ENCODE measurements at places on chromosomes 5 and 9.

DNA sequence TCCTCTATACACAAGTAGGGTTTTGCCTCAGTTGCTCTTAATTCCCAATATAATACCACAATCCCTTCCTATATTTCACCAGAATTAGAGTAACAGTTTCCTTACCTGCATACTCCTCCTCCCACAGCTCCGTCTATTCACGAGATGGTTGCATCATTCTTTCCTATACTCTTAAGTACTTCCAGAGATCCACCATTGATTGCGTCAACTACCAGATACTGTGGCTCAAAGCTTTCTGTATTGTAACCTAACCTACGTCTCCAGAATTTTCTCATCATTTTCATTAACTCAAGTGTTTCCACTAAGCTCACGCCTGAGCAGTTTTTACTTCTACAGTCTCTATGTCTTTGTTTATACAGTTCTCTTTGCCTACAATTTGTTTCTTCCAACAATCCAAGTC is 31.2 kb upstream of the MINAR2 start:
- DNase-seq, result no peak

DNA sequence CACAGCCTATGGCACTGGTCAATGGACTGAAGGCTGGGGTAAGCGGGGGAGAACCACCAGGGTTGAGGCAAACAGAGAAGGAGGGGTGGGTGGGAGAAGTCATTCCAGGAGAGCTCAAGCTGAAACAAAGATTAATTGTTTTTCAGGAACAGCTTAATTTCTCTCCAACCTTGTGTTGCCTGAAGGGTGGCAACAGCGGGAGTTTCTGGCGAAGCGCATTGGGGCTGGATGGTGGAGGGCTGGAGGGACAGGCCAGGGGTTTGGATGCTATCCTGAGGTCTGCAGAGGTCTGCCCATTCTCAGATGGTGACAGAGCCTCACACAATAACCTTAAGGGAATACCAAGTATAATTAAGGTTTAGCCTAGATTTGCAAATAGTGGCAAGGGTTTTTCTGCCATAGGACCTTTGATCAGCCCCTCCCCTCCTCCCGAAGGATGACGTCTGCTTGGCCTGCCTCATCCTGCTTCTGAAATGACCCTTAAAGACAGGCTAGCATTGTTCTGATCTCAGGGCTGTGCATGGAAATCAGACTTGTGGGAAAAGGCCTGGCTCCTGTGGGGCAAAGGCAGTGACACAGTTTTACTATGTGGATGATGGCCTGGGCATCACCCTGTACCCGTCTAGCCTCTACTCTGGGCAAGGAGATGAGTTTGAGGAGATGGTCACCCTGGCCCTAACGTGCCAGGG is 32.7 kb downstream of the PSD2 start:
- no peak for DNase-seq

DNA sequence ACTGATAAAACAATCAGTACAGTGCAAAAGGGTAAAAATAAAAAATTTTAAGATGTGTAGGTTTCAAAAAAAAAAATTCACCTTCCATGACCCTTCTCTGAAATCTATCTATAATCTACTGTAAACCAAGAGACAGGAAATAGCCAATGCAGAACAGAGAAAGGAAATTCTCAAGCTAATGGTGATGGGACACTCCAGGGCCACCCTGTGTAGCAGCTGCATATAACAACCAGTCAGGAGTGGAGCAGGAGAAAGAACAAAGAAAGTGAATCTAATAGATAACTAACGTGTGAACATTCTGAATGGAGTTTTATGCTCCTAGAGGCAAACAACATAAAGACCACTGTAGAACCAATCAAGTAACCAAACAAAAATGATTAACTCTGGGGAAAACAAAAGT is 16.6 kb downstream of the SPTLC1 start:
- no peak for DNase-seq

DNA sequence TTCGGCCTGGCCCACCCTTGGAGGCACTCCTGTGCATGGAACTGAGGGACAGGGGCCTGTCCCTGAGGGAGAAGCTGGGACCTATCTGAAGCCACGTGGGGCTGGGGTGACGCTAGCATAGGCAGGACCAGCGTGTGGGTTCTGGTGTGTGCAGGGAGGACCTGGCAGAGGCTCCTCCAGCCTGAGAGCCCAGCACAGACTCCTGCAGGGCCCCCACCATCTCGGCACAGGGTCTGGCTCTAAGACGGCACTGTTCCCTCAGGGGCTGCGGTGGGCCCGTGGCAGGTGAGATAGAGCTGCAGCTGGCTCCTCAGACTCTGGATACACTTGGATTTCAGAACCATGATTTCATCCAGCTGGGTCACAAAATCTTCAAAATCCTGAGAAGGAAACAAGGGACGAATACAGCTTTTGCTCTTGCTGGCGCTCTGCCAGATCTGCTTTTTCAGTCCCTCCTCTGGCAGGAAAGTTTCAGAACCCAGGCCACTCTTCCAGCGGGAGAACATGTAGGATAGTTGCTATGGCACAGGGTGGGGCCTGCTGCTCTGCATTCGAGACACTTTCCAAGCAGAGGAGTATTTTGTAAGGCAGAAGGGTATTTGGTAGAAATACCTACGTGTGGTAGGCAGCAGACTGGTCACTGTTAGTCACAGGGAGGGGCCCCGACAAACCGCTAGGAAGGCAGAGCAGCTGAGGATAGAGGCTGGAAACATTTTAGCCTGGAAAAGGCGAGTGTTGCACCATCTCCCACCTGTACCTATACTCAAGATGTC is 74.7 kb downstream of the KIF24 start:
- DNase-seq, result no peak

- DNase-seq, result no peak
Observed at GRCh38 chr5:15992918-15993317, 186.7 kb downstream of the MARCHF11 start.

GRCh38 chr9:137371946-137372651 is 50.9 kb downstream of the EXD3 start:
- no peak for DNase-seq

- no peak for DNase-seq
Observed at GRCh38 chr5:128163991-128164390, 80.4 kb downstream of the SLC12A2 start.

- DNase-seq, result no peak
Observed at GRCh38 chr5:17443333-17444130, 54.5 kb upstream of the TAF11L2 start.

DNA sequence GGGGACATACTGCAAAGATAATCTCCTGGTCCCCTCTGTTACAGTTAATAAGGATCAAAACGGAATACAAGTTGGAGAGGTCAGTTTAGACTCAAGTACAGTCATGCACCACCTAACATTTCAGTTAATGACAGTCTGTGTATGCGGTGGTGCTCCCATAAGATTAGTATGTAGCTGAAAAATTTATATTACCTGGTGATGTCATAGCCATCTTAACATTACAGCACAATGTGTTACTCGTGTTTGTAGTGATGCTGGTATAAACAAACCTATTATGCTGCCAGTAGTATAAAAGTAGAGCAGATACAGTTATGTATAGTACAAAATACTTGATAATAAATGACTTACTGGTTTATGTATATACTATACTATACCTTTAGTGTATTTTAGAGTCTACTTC is 207.9 kb downstream of the GDNF start:
- no peak for DNase-seq

DNA sequence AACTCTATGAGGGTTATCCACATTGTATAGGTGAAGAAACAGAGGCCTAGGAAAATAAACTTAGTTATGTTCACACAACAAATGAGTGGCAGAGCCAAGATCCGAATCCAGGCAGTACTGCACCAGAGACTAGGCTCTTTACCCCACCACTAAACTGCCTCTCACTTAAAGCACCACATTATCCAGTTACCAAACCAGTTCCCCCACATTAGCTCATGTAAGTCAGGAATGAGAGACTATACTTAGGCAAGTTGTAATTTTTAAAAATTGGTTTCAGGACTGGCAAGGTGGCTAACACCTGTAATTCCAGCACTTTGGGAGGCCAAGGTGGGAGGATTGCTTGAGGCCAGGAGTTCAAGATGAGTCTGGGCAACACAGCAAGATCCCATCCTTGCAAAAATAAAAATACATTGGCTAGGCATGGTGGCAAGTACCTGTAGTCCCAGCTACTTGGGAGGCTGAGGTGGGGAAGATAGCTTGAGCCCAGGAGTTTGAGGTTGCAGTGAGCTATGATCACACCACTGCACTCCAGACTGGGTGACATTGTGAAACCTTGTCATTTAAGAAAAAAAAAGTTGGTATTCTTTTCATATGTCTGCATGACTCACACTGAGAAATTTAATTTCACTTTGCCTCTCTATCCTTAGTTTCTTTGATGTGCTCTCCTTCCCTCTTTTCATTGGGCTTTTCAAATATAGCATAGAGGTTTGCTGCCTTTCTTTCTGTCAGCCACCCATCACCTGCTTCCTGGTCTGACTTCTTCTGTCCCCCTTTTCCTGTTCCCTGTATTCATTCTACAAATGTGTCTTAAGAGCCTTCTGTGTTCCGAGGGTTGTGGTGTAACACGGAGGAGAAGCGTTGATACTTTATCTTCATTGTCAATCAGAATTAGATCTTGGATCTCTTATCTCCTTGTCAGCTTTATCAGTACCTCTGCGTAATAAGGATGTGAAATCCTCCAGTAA is 64.7 kb downstream of the ERMP1 start:
- DNase-seq, result no peak

DNA sequence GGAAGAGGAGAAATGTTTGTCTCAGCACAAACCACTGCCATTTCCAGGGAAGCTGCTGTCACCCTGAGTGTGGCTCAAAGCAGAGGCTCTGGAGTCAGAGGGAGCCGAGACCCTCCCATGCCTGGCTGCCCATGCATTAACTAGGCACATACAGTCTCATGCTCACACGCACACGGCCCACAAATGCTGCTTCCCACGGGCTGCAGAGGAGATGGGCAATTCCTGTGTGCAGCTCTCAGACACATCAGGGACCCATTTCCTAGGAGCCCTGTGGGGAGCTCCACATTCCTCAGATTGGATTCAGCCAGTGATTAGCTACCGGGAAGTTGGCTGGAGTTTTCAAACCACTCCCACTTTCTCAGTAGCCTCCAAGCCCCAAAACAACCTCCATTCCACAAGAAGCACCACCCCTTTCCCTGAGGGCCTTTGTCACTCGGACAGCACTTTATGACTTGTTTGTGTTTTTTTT is 9.1 kb upstream of the PTGES start:
- no peak for DNase-seq

DNA sequence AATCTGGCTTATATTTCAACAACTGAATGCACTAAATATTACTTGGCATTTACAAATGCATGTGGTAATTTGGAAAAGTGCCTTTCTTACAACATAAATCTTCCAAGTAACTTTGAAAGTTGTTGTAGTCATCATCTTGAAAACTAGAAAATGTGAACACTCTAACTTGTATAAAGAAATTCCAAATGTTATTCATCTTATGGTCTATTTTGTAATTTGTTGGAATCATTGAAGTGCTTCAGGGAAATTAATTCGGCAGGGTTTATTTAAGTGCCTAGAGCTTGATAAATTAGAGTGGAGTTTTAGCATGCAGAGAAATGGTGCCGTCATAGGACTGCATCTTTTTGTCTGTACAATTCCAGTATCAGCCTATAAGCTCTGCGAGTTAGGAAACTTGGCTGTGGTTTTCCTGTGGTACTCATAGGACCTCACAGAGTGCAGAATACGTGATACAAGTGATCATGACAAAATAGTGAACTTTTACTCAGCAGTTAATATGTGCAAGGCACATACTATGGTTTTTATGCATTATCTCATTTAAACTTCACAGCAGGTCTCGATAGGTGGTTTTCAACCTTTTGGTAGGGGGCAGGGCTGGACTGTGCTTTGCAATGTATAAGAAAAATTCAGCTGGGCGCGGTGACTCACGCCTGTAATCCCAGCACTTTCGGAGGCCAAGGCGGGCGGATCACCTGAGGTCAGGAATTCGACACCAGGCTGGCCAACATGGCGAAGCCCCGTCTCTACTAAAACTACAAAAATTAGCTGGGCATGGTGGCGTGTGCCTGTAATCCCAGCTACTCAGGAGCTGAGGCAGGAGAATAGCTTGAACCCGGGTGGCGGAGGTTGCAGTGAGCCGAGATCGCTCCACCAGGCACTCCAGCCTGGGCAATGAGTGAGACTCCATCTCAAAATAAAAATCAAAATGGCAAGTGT is 79.6 kb downstream of the RAI14 start:
- DNase-seq, result no peak

- no peak for DNase-seq
Observed at GRCh38 chr5:80622756-80623155, 31.7 kb upstream of the MSH3 start.

All from stimulated activated CD8-positive, alpha-beta memory T cell treated with anti-CD3 and anti-CD28 coated beads, Interleukin-12 subunit alpha, Interleukin-12 subunit beta, amount 100 ng/mL, for 4 hours (primary cell).